ENCODE measurements at places on chromosomes 4 and X.

- no peak for DNase-seq
Measured at GRCh38 chr4:24884902-24885301, 27.9 kb downstream of the CCDC149 start.

DNA sequence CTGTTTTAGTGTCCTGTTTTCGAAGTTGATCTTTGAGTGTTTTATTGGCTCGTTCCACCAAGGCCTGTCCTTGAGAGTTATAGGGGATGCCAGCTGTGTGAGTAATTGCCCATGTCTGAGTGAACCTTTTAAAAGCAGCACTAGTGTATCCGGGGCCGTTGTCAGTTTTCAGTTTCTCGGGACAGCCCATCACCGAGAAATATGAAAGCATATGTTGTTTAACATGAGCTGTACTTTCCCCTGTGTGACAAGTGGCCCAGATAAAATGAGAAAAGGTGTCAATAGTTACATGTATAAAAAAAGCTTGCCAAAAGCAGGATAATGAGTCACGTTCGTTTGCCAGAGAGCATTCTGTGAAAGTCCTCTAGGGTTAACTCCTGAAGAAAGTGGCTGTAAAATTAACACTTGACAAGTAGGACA is 48.6 kb upstream of the RASSF6 start:
- no peak for DNase-seq

DNA sequence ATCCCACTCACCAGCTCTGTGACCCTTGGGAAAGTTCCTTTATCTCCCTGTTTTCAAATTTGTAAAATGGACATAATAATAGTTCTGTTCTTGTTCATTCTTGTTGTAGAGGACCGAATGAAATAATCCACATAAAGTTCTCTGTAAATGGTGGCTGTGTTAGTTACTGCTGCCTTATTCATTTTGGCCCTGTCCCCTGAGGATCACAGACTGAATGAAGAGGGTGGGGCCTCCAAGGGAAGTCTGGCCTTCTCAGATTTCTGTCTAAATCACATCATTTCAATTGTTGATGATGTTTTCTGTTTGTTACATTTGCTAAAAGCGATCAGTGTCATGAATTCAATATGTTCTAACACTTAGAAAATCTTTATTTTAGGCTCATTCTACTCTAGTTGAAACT is 117.9 kb downstream of the PPEF1 start:
- DNase-seq = no peak

DNA sequence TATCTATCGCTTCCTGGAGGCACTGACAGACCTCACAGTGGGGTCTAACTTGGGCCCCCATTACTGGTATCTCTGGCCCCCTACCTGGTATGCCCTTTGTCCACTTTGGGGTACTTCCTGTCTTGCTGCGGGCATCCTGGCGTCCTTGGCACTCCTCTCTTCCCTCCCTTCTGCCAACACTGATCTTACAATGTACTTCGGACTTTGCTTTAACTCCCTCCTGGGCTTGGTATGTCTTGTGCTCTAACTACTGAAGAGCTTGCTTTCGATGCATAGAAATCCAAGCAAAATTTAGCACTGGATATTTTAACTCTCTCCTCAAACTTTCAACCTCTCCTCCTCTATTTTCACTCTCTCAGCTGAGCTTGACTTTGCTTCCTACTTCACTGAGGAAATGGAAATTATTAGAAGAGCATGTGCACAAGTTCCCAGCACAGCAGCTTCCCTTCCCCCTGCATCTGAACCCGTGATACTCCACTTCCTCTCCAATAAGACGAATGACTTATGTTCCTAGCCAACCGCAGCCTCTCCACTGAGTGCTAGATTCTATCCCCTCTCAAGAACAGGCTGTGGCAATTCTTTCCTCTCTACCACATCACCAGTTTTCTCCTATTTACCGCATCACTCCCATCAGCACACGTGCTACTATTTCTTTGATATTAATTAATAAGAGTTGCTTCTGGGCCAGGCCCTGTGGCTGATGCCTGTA is 52.9 kb downstream of the SUPT20HL2 start:
- no peak for DNase-seq

GRCh38 chr4:3791910-3792542 is 25.8 kb downstream of the ADRA2C start:
- DNase-seq = peak; percentile 70

Measured in RPMI8226 (cell line).